Ovary (tissue), 10 donors: ENCODE measurements at places on chromosomes 6 and 20. TPM values are rescaled to one million over a fixed set of nuclear protein-coding genes. Genes with fewer than 3 reads are reported as not detected.

DNA sequence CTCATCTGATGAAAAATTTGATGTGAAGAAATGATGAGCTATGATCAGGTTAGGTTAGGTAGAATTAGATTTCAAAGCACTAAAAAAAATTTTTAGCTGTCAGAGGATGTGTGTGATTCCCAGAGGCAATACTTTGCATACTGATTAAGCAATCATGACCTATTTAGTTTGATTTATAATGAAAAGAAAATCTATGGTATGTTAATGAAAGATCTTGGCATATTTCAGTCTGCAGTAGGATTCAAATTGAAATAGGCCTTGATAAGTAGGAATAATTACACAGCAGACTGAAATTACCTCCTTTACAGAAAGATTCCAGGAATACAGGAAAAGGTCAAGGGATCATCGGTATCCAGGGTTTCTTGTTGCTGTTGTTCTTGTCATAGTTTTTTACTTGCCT, 69.3 kb downstream of the HDDC2 start:
- no peak for DNase-seq

The CTNNBL1 gene
- total RNA-seq: 45.7 TPM

DNA sequence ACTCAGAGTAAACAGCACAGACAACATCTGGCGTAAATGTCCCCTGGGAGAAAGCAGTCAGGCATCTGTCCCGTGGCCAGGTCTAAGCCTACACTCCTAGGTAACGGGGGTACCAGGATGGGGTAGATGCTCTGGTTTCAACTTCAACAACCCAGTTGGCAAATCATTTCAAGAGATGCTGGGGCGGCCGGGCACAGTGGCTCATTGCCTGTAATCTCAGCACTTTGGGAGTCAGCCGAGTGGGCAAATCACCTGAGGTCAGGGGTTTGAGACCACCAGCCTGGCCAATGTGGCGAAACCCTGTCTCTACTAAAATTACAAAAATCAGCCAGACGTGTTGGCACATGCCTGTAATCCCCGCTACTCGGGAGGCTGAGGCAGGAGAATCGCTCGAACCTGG, 12.3 kb downstream of the PREX1 start:
- no peak for DNase-seq

The DCDC2 gene
- total RNA-seq: 1.1 TPM

The HSPA1L gene
- 4.6 TPM for total RNA-seq

GRCh38 chr6:17962436-17963031, 24.9 kb downstream of the KIF13A start:
- peak; percentile 27 for DNase-seq

DNA sequence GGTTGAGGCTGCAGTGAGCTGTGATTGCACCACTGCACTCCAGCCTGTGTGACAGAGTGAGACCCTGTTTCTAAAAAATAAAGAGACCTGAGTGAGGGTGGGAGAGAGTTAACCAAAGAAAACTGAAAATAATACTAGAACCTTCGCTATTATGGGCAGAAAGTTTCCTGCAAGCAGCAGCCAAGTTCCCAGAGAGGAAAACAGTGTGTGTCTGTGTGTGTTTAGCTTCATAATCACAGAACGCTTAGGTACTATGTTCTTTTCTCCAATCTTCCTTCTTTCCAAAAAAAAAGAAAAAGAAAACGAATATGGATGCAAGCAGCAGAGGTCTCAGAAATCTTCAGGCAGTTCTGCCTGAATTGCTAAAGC, 170.0 kb downstream of the LY86 start:
- no peak for DNase-seq

GRCh38 chr6:121780325-121781321, 345.2 kb downstream of the GJA1 start:
- peak; percentile 78 for DNase-seq

DNA sequence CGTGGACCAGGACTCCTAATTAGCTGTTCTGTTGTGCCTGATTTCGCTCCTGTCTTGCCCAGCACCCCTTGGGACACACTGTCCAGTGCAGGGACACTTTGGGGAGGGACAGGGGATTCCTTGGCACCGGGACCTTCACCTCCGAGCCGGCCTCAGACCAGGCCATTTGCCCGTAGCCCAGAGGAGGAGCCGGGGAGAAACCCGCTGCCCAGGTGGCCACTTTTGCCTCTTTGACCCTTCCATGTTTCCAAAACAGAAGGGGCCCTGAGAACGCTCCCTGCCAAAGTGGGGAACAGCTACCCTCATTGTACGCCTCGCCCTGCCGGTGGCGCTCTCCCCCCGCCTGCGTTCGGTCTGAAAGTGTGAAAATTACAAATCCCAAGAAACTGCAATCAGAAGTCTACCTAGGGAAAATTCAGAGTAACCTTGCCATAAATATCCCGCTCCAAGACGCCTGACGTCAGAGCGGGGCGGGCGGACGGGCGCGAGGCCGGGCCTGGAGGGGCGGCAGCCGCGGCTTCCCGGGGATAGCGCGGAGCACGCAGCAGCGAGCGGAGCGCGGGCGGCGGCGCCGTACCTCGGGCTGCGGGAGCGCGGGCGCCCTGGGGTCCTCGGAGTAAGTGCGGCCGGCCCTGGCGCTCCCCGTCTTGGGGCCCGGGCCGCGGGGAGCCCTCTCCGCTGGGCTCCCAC, at the start of gene DAAM2:
DAAM2 (plus strand) TSS at position 527 of the 690 bp plus-strand sequence. CDS start 63,927 bp downstream, outside the sequence.
- peak; percentile 78 for DNase-seq

DNA sequence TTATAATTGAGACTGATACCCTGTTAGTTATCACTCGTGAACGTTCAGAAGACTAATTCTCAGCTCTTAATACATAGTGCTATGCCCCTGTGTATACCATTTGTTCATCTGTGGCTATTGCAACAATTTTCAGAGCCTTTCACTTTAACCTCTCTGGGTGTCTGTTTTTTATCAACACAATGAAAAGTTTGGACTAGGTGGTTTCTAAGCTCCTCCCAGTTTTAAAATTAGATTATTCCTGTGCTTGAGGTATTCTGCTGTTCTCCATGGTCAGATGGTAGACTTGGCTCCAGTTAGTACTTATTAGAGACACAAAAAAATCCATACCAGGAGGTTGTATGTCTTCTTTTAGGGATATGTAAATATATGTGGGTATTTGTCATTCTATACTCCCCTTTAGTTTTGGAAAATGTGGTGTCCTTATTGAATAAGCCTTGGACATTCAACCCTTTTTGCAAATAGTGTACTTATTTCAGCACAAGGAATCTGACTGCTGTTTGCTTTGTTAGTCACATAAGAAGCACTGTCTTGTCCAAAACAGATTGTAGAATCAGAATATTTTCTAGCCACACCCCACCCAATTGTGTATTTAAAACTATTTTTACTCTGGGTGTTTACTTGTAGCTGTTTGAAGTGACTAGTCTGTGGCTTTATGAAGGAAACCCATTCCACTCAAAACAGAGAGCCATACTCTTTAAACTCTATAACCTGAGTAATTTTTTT, 2.0 kb upstream of the COL10A1 start:
- no peak for DNase-seq

The HLA-DMB gene
- total RNA-seq: 39.1 TPM

DNA sequence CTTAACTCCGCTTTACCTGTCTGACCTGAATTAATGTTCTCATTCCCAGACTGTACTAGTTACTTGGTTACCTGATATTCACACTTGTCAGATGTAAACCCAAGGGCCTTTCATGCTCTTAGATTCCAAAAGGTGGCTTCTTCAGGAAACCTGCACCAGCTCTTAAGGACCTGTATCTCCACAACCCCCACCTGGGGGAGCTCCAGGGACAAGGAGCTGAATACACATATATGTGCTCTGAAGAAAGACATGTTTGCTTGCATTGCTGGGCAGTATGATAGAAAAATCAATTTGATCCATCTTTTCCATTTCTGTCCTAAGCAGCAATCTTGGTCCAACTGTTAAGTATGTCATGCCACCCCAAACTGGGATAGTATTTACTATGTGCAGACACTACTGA, 64.8 kb upstream of the POU3F2 start:
- DNase-seq: no peak

GRCh38 chr6:1382883-1383728, 6.3 kb upstream of the FOXF2 start:
- DNase-seq: no peak

DNA sequence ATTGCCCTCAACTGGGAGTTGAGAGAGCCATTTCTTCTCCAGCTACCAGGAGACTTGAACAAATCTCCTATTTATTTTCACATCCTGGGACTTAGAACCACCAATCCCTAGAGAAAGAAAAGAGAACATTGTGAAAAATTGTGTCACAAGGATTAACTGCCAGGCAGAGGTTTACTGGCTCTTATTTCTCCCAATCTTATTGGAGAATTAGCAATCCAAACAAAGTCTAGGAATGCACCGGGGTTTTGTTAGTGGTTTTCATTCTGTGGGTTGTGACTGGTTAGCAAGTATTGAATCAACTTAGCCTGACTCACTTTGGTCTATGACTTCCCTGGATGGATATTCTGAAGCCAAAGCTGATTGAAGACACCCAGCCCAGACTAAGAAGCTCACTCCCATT, 21.2 kb upstream of the ENPP5 start:
- no peak for DNase-seq
